ENCODE measurements at places on chromosomes 5 and 9.
A peak's percentile ranks its signal among the peaks of the same experiment; 100 is the strongest.

DNA sequence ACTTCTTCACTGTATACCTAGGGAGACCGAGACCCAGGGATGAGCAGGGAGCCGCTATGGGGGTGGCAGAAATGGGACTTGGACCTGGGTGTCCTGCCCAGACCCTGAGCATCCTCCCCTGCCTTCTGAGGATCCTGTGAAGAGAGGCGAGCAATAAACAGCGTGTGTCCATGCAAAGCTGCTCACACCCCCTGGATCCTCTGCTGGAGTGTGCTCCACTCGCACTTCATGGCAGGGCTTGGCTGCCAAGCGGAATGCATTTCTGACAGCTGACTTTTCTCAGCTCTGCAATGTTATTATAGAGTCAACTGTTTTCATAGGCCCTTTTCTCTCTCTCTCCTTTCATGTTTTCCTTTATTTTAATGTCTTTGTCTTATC lies 31.0 kb upstream of the ALDH1B1 start:
- no peak for DNase-seq

DNA sequence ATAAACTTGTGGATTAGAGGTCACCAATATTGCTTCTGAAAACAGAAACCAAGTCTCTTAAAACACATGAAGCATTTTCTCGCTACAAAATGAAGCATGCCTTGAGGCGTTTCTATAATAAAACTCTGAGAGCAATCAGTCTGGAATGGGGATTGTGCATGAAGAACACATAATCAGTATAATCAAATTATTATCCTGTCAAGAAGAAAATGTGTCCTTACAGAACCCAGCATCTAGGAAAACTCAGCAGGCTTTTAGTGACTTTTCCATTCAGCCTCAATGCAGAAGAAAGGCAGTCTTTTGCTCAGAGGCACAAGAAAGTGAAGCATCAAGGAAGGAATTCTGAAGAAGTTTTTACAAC lies 121.9 kb downstream of the CDH18 start:
- DNase-seq: no peak

DNA sequence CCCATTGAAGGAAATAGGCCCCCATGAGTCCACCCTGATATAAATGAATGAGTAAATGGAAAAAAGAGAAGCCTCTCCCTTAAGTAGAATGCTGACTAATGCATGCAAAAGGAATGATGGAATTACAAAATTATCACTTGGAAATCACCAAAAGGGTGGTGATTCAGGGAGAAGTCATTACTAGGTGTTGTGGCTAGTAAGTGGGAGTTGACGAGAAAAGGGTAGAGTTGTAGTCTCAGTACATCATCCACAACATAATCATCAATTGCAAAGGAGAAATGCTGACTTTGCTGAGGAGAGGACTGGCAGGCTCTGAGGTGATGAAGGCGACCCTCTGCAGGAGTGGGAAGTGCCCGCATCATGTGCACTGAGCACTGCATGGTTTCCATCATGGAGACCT lies 201.5 kb upstream of the S1PR3 start:
- no peak for DNase-seq

DNA sequence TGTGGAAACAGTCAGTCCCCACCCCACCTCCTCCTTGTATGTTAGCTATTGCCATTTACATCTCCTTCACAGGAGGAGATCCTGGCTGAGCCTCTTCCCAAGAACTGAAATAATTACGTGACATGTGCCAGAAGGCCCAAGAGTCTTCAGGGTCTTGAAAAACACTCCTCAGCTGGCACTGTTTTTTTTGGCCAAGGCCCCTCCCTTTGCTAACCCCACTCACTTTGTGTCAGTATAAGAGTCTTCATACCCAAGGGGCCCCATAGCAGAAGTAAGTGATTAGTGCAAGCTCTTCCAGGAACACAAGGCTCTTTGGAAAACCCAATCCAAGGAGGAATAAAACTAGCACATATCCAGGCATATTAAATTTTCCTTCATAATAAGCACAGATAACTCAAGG lies 5.7 kb upstream of the LARP1 start:
- no peak for DNase-seq

DNA sequence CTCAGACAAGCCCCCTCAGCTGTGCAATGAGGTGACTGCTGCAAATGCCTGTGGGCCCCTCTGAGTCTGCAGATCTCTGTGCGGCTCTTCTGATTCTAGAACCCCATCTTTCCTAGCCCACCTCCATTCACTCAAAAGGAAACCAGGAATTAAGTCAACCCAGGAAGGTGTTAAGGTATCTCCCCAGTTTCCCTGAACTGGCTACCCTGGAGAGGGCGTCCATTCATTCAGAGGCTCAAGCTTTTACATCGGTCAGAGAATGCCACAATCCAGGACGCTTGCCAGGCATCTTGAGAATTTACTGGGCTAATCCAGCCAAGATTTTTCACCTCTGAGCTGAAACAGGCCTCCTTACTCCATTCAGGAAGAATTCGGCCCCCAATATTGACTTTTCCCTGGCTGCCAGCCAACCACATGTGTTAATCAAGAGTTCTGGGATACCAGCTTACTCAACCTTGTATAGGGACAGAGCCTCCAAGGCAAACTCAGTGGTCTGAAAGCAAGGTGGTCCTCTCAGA lies 889 bp upstream of the ADAMTS12 start:
- no peak for DNase-seq

GRCh38 chr9:112887381-112887780 lies 3.3 kb downstream of the SLC46A2 start:
- DNase-seq: no peak

GRCh38 chr5:35741971-35742370 lies 114.7 kb upstream of the IL7R start:
- DNase-seq: no peak

GRCh38 chr9:137303151-137303892 lies 1.3 kb upstream of the NRARP start:
- no peak for DNase-seq

DNA sequence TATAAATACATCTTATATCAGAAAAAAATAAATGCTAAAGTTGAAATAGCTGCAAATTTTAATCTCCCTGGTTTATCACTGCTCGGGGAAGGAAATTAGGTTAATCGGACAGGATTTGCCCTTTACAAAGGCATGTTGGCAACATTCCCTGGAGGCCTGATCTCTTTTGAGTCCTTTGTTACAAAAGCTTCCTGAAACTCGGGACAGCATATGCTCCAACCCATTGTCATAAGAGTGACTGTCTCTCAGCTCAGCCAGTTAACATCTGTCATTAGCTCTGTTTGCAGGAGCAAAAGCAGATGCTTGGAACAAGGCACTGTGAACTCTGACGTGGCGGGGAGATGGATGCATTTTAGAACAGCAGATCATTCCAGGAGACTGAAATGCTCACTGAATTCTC lies 80.6 kb downstream of the MYO10 start:
- no peak for DNase-seq

DNA sequence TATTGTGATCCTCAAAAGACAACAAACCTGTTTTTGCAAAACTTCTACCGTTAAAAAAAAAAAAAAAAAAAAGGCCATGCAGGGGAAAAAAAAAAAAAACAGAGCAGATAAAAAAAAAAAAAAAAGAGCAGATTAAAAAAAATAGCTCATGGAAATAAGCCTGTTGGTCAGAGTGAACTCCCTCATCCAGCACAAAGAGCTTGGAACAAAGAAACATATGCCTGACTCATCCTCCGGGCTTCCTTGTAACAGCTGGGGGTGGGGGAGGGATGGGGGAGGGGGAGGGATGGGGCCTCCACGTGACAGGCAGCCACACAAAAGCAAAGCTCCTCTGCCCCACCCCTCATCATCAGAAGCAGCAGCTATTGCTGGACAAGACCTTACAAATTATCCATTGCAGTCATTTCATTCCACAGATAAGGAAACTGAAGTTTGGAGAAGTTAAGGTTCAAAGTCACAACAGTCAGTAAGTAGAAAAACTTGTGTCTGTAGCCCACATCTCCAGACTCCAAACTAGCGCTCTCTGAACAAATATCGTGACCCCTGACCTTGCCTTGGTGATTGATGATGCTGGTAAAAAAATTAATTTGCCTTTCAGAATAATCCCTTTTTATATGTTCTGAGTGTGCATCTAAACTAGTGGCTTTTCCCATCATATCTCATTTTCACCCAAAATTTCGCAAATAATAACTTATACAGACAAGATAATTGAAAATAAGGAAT lies 38.9 kb downstream of the SLC35D2 start:
- no peak for DNase-seq

DNA sequence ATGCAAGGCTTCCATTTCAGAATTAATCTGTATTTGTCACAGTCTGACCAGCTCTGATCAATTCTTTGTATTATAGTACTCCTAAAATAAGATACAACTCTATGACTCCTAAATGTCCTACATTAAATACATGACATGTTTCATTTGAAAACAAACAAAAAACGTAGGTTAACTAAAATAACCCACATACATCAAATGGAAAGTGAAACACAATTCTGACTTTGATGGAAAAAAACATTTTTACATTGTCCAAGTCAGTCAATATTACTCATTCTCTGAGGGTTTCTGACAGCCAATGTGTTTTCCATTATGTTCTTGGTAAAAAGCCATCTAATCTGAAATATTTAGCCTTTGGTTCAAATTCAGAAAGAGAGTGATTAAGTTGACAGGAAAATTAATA lies 8.7 kb downstream of the HMGCS1 start:
- DNase-seq: no peak

- no peak for DNase-seq
These were observed 7.3 kb downstream of the STKLD1 start for GRCh38 chr9:133383438-133383837.

DNA sequence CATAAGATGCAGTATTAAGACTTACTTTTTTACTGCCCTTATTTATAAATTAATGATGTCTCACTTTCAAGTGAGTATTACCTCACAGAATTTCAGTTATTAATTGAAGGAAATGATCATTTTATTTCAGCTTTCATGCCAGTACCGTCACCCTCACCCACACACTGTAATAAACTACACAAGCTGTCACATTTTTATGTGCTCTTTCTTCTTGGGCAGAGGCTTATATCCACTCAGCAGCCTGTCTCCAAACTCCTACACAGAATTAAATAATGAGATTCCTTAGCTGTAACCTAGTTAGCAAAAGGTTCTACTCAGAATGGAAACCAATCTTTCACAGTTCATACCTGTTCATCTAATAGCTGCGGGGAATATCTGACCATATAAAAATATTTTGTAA lies 1915.8 kb upstream of the CDH6 start:
- no peak for DNase-seq

GRCh38 chr5:178111925-178112324 lies 1.4 kb upstream of the N4BP3 start:
- DNase-seq: peak; percentile 7

DNA sequence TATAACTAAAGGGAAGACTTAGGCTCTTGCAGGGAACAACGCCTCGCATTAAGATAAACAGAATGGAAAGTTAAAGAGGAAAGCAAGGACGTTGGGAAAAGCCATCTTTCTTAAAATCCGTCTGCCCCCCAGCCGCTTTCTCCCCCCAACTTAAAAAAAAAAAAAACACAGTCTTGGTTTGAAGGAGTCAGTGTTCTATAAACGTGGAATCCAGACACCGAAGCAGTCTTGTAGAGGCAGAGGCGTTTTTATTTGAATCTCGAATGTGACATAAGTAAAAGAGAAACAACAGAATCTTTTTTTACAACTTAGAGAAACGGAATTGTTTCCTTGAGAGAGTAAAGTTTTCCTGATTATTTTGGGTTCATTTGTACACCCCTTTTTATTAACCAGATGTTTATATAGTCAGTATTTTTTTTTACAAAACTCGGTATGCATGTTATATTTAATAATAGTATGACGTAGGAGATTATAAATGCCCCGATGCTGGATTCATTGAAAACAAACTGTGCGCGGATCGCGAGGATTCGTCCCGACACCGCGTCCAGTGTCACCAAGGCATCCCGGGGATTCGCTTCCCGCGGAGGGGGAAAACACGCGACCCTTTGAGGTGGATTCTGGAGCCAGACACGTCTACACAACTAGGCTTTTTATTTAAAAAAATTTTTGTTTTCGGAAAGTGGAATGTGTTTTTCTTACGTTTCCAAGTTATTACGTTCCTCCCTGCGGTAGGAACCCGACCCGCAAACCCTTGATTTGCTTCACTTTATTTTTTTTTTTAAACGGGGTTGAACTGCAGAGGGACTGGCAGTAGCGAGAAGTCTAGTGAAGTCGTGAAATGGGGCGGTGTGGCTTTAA lies 6.7 kb downstream of the PTCH1 start:
- no peak for DNase-seq

DNA sequence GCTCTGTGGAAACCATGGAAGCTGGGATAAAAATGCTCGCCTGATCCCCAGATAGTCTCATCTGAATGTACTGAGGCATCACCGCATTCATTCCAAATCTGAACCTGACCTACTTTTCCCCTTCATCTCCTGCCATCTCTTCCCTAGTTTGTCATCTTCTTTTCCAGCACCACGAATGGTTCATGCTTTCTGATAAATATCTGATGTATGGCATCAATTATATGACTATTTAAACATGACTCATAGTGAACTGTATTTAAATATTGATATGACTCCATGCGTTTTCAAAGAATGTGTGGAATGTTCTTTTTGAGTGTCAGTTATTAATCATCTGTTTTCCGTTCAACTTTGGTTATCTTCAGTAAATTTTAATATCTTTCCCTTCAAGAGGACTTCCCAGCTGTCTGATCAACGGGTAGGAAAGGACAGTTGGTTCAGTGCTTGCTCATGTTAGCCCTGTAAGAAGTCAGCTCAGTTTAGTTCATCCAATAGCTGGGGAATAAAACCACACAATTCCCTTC lies 21.1 kb downstream of the BASP1 start:
- DNase-seq: no peak

- DNase-seq: no peak
These were observed 132.9 kb downstream of the ADGRV1 start for GRCh38 chr5:90691533-90691932.

DNA sequence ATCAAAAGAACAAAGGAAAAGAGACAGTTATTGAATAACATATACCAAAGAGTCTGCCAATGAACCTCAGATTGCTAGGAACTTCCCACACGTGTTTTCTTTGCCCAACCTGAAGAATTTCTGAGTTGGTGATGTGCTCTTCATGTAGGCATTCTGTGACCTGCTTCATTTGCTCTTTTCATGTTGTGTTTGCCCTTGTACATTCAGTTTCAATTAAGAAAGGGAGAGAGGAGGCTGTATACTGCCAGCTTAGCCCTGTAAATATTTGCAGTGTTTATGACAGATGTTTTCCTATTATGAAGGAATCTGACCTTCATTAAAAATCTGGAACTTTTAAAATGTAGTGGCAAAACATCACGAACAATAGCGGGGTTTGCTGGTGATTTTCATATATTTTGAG lies 168.5 kb downstream of the GAS1 start:
- DNase-seq: no peak

- peak; percentile 25 for DNase-seq
These were observed at the start of gene GPX3 for GRCh38 chr5:151020304-151021110. GPX3 (plus strand) TSS chr5:151020591; CDS start chr5:151020655, 64 bp downstream.

Measured in NCI-H526 treated with DMSO at 0.1 percent for 48 hours (cell line).